RKO (cell line): ENCODE measurements at places on chromosomes 12 and 14.

GRCh38 chr14:25122843-25123242, 72.9 kb upstream of the STXBP6 start:
- no peak for DNase-seq

DNA sequence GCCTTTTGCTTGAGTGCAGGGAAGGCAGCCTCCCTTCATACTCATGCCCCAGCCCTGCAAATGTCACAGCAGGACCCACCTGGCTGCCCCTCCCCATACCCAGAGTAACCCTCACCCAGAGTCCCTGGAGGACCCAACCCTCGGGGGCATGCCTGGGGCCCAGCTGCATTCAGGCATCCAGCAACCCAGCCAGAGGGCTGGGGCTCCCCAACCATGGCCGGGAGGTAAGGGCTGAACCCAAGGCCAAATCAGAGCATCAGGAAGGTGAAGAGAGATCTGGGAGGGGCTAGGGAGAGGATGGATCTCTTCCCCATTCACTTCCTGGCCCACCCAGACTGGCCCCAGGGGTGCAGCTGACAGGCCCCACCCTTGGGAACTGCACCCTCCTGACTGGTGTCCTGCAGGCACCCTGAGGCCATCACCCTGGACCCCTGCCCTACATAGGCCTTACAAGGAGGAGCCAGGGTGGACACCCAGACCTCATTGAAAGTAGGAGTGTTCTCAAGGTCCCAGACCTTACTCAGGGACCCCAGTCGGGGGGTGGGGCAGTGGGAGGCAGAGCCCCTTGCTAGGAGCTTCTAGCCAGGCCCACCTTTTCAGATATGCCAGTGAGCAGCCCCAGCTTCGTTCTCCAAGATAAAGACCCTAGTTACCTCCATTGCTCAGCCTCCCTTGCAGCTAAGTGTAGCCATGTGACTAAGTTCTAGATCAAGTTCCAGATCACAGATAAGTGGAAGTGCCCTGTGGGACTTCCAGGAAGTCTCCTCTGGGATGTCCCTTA, 849 bp upstream of the PLD4 start:
- no peak for DNase-seq

DNA sequence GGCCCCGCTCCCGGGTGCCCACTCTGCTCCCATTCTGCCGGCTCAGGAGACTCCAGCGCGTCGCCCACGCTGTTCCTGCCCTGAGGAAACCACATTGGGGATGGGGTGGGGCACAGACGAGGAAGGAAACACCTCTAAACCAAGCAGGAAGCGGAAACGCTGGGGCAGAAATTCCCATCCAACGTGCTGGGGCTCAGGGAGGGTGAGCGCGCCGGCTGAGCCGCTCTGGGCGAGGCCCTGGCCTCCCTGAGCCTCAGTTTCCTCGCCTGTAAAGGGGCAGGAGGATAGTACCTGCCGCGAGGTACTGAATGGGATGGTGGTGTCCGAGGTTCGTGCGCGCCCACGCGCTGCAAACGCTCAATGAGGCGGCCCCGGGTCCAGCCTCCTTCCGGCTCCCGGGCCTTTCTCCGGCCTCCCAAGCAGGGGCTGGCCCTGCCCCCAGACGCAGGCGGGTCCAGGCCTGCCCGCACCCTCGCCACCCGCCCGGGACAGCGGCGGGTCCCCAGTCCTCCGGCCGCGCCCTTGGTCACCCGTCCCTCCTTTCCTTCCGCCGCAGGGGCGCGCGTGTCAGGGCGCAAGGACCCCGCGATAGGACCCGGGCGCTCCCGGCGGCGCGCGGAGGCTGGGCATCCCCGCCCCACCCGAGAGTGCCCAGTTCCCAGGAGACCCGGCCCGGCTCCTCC, 673 bp downstream of the BEGAIN start:
- peak; percentile 91 for DNase-seq

GRCh38 chr14:93017898-93018297, 94.9 kb downstream of the CHGA start:
- no peak for DNase-seq

- no peak for DNase-seq
Measured at GRCh38 chr12:96153131-96153725, 40.9 kb upstream of the ELK3 start.

DNA sequence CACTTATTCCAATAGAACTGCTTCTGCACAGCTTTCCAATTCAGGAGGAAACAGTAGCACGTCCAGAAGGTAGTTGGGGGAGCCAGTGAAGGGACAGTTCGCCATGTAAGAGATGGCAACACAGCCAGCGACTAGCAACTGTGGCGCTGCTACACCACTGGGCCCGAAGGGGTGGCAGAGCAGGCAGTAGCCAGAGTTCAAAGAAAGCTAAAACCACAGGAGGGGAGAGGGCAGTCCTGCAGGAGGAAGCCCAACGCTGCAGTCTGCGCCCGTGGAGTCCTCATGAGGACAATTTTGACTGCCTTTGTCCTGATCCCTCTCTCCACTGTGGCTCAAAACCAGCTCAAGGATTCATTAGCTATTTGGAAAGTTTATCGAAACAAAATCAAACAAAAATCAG, 591.2 kb downstream of the VRK1 start:
- no peak for DNase-seq
